ENCODE measurements at places on chromosomes 12 and 14.

- no peak for DNase-seq
These were observed 198.2 kb downstream of the AACS start for GRCh38 chr12:125263385-125263784.

DNA sequence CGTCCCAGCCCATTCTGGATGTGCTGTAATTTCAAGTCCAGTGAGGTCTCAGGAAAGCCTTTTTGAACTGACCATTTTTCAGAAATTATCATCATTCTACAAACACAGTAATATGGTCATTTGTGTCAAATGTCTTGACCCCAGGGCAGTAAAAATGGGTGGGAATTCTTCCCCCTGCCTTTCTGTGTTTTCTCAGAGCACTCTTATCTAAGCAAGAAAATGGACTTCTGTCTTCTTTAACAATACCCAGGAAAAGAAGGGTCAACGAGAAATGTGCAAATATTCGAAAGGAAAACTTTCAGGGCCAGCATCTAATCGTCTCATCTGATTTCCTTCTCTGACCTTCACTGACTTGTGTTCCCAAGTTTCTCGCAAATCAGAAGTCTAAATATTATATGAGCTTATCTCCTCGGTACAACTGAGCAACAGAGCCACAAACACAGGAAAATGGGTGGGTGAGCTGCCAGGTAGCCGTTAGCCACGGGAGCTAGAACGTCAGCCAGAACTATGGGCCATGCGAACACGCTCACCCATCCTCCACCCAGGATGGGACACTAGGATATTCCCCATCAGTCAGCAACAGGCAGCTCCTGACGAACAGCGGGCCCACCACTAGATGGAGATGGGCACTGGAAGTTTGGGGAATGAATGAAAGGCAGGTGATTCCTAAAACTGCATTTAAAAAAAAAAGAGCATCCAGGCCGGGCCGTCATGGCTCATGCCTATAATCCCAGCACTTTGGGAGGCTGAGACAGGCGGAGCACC is 57.1 kb downstream of the VWF start:
- DNase-seq, result no peak

DNA sequence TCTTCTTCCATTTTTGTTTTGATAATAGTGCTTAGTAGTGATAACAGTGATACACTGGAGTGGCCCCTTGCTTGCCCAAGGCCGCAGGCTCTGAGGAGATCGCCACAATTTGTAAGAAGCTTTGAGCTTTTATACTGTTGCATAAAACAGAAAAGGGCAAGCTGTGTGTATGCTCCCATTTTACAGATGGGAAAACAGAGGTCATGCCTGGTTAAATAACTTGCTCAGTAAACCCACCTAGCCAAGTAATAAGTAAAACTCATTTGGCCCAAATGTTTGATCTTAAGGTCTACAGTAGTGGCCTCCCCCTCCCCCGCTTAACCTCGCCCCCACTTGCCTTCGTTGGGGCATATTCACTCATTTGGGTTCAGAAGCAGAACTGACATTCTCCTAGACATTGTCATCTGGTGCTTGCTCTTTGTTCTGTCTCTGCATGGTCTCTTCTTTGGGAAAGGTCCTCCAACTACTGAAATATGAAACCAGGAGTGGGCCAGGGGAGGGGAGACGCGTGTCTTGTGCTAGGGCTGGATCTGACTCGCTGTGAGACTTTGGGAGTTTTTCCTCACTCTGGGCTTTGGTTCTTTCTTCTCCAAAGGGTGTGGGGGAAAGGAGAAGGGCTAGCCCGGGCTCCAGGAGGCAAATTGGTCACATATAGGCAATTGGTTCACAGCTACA is 88.1 kb downstream of the PAPOLA start:
- no peak for DNase-seq

GRCh38 chr12:131564845-131565244 is 146.0 kb upstream of the SFSWAP start:
- no peak for DNase-seq

- no peak for DNase-seq
These were observed 249.2 kb downstream of the ETNK1 start for GRCh38 chr12:22874151-22874550.

DNA sequence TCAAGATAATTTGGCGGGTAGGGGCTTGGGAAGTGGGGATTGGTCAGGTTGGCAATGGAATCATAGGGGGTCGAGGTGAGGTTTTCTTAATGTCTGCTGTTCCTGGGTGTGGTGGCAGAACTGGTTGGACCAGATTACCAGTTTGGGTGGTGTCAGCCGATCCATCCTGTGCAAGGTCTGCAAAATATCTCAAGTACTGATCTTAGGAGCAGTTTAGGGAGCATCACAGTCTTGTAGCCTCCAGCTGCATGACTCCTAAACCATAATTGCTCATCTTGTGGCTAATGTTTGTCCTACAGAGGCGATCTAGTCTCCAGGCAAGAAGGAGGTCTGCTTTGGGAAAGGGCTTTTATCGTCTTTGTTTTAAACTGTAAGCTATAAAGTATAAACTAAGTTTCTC is 868.4 kb downstream of the DIO2 start:
- no peak for DNase-seq

- DNase-seq, result no peak
These were observed 214.9 kb downstream of the KITLG start for GRCh38 chr12:88365403-88365802.

GRCh38 chr14:21894003-21894897 is 220.6 kb upstream of the OR4E1 start:
- DNase-seq, result peak; percentile 33

DNA sequence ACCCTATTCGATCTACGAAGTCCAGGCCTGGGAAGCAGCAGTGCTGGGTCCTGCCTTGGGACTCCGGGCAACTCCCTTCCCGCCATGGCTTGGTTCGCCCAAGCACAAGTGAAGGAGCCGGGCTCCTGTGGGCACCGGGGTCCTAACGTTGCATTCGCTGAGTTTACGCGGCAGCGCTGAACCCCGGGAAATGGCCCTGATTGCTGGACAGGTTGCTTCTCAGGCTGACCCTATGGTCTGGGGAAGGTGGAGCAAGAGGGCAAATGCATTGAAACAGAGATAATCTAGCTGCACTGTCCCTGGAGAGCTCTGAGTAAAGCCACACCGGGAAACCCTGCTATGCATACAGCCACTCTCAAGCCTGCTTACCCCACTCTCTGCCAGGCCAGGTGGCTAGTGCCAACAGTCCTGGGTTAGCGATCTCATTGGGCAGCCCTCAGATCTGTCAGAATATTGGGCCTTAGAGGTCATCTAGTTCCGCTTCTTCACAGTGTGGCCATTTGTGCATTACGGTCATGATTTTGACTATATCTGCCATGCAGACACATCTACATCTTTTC is 11.3 kb downstream of the SYNE3 start:
- no peak for DNase-seq

DNA sequence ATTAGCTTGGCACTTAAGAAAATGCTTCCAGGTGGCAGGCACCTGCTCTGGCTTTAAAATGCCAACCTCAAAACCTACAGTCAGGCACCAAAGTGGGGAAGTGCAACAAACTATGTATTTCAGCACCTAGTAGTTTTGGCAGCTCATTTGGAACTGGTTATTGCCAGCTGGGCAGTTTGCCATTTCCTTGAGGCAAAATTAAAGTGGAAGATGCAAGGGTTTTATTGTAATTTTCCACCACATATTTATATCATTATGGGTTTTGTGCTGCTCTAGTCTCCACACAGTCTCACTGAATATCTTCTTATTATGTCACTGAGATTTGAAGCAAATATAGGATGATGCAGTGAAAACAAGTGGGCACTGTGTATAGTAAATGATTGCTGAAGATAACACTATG is 117.0 kb downstream of the PRKD1 start:
- DNase-seq, result no peak

DNA sequence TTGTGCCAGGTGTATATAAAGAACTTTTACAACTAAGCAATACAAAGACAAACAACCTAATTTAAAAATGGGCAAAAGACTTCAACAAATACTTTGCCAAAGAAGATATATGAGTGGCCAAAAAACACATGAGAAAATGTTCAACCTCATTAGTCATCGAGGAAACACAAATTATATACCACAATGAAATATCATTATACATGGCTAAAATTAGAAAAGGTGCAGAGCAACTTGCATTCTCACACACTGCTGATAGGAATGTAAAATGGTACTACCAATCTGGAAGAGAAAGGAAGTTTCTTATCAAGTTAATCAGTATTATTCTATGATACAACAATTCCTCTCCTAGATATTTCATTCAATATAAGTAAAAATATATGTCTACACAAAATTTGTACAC is 131.6 kb upstream of the FRMD6 start:
- no peak for DNase-seq

DNA sequence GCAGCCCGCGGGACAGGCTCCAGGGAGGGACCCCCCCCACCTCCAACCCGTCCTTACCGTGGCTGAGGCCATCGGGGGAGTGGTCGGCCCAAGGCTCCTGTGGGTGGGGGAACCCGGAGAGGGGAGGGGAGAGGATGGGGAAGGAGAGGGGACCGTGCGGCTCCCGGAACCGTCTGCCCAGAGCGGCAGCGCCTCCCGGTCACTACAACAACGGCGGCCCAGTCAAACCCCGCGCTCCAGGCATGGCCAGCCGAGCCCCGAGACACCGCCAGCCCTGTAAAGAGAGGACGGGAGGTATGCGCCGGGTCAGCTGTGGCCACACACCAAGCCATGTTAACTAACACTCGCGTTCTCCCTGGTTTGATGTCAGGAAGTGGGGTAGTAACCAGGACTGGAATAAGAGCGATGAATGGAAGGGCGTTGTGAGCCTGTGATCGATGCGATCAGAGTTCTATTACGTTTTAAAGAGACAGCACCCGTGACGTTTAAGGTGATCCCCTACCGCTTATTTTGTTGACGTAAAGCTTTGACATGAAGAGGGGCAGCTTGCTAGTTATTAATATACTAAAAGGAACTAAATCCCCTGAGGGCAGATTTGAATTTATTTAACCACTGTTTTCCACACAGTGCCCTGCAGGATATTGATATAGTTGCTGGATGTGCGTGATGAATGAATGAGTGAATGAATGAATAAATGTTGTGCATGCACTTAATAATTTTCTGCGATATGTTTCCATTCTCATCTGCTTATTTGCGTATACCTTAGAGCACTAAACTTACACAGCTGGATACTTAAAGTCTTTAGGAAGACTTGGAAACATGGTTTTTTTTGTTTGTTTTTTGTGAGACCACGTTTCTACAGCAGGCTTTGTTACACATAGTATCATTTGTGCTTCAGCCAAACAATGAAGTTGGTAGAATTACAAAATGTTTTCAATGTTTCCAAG is at the start of gene POC1B:
TSS of gene POC1B (minus strand) at position 224 of the 947 bp plus-strand sequence. CDS start at position 72, 152 bp downstream.
- DNase-seq, result peak; percentile 73

- no peak for DNase-seq
These were observed 33.7 kb upstream of the GLIPR1 start for GRCh38 chr12:75446857-75447256.

- DNase-seq, result no peak
These were observed 121.4 kb downstream of the TRMT5 start for GRCh38 chr14:60859525-60859924.

GRCh38 chr14:44914849-44915248 is 46.9 kb downstream of the KLHL28 start:
- DNase-seq, result no peak

- DNase-seq, result no peak
These were observed 462.8 kb downstream of the GXYLT1 start for GRCh38 chr12:41681898-41682297.

DNA sequence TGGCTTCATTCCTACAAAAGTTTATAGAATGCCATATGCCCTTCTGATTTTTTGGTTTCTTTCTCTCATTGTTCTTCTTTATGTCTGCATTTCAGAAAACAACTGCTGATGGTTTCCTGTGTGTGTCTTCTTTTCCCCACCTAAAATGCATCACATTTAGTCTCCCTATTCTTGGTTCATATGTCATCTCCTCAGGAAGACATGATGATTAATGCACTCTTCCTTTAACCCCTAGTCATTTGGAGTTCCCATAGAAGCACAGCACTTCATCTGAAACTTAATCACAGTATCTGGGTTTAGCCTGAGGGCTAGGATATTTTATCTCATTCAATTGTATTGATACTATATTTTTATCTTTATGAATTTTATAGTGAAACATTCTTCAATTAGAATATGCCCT is 21.5 kb downstream of the GNPNAT1 start:
- no peak for DNase-seq

- DNase-seq, result no peak
These were observed 70.6 kb downstream of the TMEM132C start for GRCh38 chr12:128337431-128338170.

DNA sequence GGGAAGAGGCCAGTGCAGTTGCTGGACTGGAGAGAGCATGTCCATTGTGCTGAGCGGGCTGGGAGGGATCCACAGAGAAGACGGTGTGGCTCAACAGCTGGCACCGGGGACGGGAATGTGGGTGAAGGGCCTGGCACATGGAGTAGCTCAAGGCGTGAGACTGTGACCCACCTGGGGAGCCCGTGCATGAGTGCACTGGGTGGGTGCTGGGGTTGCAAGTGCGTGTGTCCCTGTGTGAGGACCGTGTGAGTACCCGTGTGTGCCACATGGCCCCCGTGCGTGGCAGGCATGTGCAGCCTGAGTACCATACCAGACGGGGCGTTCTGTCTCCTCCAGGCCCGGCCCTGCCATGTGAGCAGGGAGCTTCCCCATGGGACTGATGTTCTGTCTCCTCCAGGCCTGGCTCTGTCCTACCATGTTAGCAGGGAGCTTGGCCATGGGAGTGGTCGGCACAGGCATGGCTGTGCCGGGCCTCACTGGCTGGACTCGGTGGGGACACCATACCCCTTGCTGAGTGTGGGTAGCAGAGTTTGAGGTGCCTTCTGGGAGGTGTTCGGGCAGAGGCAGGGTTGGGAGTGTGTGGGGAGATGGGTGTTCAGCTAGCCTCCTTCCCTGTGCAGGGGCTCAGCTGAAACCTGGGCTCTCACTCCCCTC is 234.4 kb downstream of the TMEM121 start:
- no peak for DNase-seq

- peak; percentile 59 for DNase-seq
These were observed 1.2 kb downstream of the YBX3 start for GRCh38 chr12:10721651-10722501.

GRCh38 chr14:48710133-48710532 is 876.0 kb downstream of the RPS29 start:
- DNase-seq, result no peak

DNA sequence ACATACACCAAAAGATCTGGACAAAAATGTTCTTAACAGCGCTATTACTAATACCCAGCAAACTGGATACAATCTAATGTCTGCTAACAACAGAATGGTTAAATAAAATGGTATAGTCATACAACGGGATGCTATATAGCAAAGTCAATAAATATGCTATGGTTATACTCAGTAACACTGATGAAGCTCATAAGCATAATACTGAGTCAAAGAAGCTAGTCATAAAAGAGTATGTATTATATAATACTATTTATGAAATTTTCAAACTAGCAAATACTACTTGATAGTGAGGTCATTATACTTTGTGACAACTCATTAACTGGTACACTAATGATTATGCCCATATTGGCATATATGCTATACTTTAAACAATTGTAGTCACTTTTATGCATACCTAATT is 7.4 kb downstream of the ABCD2 start:
- DNase-seq, result no peak
